GM23248 (cell line): ENCODE measurements at places on chromosomes 6 and 20.
A peak's percentile ranks its signal among the peaks of the same experiment; 100 is the strongest.

GRCh38 chr6:168756009-168756634 lies 315.1 kb downstream of the SMOC2 start:
- DNase-seq, result no peak

DNA sequence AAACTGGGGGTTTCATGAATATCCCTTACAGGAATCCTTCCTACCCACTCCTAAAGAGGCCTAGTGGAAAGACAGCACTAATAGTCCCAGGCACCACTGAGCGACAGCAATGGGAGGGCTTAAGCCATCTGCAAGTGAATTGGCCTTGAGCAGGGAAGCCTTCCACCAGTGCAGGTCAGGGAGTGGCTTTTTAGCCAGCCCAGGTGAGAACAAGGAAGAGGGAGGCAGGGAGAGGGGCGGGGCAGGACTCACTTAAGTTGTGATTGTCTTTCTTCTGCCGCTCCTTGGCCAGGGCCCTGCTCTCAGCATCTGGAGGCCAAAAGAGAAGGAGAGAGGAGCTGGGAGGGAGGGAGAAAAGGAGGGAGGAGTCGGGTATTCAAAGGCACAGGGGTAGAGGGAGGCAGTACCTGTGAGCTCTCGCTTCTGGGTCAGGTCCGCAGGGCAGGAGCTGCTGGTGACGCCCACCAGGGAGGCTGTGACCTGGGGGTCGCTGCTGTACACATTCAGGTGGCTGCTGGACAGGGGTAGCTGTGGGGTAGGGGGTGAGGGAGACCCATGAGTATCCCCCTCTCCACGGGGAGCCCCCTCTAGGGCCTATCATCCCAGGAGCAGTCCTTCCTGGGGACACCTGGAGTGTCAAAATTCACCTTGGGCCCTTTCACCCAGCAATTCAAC lies 47.8 kb downstream of the TFEB start:
- DNase-seq, result no peak

DNA sequence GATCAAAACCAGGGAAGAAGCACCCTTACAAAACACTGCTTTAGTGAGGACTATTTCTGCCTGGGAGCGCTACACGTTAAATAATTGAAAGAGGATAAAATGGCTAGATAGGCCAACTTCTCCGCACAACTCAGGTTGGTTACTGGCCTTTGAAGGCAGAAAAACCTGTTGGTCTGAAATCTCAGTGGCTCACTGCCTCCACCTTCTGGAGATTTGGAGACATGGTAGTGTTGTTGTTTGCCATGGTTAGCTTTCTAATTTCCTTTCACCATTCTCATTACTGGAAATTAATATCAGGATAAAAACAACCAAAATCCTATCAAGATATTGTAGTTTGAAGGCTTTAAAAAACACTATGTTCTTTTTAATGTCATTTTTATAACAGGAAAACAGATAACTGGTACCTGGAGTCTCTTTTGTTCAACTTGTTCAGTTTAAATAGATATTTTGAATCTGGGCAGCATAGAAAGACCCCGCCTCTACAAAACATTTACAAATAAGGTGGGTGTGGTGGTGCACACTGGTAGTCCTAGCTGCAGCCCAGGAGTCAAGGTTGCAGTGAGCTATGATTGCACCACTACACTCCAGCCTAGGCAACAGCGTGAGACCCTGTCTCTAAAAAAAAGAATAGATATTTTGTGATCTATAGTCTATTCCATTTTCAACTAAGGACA lies 27.5 kb upstream of the BCLAF1 start:
- peak; percentile 77 for DNase-seq

DNA sequence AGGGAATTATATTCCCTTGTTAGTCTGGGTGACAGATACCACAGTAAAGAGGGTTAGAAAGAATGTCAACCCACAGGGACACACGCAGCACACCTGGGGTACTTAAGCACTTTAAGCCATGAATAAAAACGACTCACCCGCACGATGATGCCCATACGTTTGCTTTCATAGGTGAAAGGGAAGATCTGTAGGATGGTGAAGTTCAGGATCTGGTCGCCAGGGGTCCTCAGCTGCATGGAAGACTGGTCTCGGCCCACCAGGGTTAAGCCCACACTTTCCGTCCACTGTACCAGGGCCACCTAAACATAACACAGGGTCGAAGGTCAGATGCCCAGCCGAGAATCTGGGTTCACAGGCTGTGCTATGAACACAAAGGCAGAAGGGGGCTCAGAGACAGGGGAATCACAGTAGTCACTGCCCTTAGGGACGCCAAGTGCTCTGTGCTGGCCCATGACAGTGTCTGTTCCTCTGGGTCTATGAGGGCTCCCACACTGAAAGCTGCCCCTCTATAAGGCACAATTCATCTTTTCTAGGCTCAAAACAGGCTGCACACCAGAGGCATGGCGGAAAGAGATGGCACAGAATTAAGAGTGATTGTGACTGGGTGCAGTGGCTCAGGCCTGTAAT lies 96.8 kb upstream of the NFATC2 start:
- DNase-seq, result peak; percentile 63

GRCh38 chr6:113944701-113945100 lies 26.2 kb downstream of the HDAC2 start:
- no peak for DNase-seq

GRCh38 chr6:158758451-158758860 lies 60.7 kb downstream of the EZR start:
- DNase-seq, result no peak

DNA sequence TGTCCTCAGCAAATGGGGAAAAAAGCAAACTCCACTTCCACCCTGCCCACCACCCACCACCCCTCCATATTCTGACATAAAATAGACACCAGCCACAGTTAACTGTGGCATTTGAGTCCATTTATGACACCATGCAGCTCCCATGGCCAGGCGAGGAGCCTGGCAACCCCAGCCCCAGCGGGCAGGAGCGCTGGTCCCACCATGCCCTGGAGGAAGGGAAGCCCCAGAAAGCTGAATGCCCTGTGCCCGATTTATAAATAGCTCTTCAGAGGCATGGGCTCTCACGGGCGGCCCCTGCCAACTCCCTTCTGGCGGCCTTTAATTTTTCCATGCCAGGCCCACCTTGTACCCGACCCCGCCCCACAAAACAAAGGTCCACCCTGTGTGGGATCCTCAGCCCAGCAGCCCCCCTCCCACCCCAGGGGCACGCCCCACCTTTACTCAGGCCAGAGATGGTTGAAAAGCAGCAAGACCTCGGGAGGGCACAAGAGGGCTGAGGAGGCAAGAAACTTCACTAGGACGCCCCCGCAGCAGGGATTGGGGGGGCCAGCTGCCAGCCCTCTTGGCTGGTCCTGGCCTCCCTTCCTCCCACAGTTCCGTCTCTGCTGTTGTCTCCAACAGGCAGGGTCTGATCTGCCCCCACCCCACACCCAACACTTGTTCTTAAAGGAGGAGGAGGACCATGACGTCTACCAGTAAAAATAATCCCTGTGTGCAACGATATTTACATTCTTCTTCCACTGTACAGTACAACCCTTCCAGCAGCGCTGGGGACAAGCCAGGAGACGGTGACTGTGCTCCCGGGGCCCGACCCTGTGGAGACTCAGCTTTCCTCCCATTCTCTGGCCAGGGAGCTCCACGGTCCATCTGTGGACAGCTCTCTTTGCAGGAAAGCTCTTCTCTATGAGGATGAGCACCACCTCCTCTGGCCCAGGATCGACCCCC lies 115.6 kb upstream of the CDYL start:
- DNase-seq, result no peak

DNA sequence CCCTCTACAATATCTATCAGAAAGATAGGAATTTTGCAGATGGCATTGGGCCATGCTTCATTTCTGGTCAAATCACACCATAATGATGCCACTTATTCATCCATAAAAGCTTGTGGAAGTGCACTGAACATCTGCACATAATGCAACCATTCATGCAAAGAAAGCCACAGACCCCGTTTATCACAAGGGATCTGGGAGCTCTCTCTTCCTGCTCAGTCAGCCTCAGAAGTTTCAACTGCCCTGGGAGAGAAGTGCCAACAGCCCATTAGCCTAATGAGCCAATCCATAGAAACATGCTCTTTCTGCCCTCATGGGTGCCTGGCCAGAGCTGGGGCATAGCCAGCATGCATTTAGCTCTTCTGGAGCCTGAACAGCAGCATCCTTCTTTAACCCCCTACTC lies 85.8 kb downstream of the SLC35F1 start:
- no peak for DNase-seq

GRCh38 chr20:44182135-44182765 lies 4.7 kb downstream of the JPH2 start:
- DNase-seq, result no peak

DNA sequence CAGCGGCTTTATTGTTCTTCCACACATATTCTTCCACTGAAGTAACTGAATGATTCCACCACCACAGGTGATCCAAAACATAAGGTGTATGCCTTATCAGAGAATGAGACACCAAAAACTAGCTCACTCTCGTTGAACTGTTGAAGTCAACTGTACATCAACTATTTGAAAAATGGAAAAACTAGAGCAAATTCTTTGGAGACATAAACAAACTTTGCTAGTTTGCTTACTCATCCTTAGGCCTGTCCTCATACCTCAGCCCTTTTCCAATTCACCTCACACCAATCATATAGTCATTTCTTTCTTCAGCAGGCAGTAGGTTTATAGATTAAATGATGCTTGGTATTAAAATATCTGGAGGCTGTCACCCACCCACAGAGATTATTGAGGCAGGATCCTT lies 77.1 kb upstream of the RNF217 start:
- no peak for DNase-seq

GRCh38 chr6:126743076-126743475 lies 375.4 kb upstream of the RSPO3 start:
- no peak for DNase-seq

- no peak for DNase-seq
These were observed 198.6 kb downstream of the DTNBP1 start for GRCh38 chr6:15464211-15464725.

DNA sequence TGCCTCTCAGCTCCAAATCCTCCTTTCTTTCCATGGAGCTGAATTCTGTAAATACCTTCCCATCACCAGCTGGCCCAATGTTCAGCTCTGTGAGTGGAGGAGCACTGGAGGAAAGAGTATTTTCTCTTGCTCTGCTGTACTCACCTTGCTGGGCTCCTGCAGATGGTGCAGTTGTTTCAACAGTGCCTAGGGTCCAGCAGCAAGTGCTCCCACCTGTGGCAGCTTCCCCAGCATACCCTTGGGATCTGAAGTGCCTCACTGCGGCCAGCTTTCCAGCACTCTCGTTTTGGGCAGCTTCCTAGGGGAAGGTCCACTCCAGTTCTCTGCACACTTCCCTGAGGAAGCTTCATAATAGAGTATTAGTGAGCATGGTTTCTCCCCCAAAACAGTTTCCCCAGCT lies 170.9 kb downstream of the ARHGAP18 start:
- no peak for DNase-seq

- DNase-seq, result no peak
These were observed 83.1 kb downstream of the GRM4 start for GRCh38 chr6:34062815-34063214.

GRCh38 chr20:17797161-17797560 lies 97.4 kb downstream of the BANF2 start:
- DNase-seq, result no peak

DNA sequence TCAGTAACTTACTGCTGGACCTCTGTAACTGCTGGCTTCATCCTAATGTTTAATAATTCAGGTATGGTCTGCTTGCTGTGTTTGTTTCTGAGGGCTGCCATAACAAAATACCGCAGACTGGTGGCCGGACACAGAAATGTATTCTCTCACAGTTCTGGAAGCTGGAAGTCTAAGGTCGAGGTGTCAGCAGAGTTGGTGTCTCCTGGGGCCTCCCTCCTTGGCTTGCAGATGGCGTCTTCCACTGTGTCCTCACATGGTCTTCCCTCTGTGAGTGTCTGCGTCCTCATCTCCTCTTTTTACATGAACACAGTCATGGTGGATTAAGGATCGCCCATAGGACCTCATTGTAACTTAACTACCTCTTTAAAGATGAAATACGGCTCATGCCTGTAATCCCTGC lies 389.7 kb upstream of the JARID2 start:
- no peak for DNase-seq

DNA sequence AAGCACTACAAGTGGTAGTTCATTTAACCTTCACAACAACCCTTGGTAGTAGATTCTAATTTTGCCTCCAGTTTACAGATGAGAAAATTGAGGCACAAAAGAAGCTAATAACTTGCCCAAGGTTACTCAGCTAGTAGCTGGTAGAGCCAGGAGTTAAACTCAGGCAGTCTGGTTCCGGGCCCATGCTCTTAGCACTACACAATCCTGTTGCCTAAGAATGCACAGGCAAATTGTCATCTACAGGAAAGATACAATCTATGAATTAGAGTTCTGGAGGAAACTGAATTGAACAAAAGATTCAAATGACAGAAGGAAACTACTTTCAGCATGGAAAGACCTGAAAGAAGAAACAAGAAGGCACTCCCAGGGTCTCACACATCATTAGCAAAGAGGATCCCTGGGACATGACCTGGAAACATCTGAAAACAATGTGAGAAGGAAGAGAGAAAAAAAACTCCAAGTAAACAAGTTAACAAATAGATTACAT lies 56.8 kb downstream of the ZHX3 start:
- no peak for DNase-seq

- no peak for DNase-seq
These were observed 75.3 kb downstream of the RIN2 start for GRCh38 chr20:19833395-19833794.

DNA sequence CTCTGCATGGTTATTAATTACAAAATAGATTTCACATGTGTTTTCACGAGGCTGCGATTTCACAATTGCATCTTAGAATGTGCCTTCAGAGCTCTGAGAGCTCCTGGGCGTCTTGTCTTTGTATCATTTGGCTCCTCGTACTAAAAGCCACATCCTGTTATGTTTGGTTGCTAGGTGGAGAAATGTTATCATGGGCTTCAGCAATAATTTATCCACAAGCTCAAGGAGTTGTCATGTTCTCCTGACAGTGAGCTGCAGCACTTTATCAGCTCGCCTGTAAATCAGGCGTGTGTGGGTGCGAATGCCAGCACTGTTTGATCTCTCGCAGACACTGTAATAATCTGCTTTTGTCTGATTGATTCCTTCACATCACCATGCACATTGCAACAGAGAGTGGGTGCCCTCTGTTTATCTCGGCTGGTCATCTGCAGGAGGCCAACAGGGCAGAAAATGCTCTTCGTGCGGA lies 218.6 kb upstream of the ZFP64 start:
- DNase-seq, result peak; percentile 89

DNA sequence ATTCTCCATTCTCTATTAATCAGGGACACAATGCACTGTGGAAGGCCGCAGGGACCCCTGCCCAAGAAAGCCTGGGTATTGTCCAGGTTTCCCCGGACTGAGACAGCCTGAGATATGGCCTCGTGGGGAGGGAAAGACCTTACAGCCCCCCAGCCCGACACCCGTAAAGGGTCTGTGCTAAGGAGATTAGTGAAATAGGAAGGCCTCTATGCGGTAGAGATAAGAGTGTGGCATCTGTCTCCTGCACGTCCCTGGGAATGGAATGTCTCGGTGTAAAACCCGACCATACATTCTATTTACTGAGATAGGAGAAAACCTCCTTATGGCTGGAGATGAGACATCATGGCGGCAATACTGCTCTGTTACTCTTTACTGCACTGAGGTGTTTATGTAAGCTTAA lies 15.7 kb upstream of the EIF2S2 start:
- DNase-seq, result no peak
